ENCODE measurements at places on chromosomes 4 and X.

- no peak for DNase-seq
Measured at GRCh38 chr4:53923921-53924320, 140.5 kb downstream of the CHIC2 start.

DNA sequence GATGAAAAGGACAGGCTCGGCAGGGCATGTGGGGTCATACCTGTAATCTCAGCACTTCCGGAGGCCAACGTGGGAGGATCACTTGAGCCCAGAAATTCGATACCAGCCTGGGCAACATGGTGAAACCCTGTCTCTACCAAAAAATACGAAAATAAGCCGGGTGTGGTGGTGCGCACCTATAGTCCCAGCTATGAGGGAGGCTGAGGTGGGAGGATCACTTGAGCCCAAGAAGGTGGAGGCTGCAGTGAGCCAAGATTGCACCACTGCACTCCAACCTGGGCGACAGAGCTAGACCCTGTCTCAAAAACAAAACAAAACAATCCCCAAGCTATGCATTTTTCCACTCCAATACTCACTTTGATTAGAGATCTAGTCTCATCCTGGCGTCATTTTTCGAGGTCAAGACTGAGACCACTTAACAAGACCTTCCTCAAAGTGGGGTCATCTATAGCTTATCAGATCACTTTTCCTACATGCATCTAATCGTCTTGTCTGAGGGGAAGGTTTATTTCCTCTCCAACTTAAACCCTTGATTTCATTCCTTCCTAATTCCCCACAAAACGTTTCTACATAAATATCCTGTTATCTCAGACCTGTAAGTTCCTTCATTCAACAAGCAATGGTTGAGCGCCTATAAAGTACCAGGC, 1.3 kb downstream of the NKAP start:
- no peak for DNase-seq

DNA sequence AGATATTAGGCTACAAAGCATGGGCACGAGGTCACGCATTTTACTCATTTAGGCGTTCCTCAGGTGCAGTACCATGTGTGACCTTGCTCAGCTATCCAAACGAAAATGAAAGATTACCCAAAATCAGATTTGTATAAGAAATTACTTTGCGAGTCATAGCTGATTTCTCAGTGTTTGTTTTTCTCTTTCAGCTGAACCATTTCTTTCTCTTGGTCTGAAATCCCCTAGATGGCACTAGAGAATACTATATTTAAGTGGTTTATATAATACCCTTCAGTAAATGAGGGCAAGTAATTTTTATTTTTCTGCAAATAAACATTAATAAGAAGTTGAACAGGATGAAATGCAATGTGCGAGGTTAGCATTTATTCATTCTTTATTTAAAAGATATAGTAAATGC, 496.6 kb downstream of the STIM2 start:
- no peak for DNase-seq

- DNase-seq = no peak
Measured at GRCh38 chr4:80685214-80685613, 345.3 kb upstream of the BMP3 start.

DNA sequence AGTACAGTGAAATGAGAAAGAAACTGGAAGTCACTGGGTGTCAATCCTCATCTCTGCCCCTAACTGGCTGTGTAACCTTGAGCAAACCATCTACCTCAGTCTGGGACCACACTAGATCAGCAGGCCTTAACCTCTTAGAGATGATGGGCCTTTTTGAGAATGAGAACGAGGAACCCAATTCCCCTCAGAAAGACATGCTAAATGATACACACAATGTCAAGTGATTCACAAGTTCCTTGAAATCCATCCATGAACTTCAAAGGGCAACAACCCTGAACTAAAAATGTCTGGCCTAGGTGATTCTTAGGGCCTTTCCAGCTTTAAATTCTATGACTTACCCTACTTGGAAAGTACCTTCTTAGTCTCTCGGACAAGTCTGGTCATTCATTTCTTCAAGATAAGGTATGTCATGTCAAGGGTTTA, 47.4 kb downstream of the ACSL4 start:
- no peak for DNase-seq

DNA sequence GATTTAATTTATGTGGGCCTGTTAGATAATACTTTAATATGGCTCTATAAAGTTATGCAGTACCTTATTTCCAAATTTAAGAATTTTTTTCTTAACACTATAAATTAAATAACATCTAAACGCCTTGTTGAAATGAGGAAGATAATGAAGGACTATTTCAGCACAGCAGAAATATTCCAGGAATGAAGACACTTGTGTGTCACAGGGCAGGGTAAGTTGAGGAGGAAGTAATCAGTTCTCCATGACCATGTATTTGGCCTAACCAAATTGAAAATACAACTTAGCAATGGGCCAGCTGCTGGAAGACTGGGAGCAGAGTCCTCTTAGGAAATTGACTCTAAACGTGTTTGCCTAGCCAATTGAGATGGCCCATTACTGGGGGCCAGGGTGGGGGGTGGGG, 16.9 kb downstream of the CXCL3 start:
- no peak for DNase-seq

GRCh38 chr4:130233377-130234047, 1137.6 kb downstream of the C4orf33 start:
- no peak for DNase-seq

DNA sequence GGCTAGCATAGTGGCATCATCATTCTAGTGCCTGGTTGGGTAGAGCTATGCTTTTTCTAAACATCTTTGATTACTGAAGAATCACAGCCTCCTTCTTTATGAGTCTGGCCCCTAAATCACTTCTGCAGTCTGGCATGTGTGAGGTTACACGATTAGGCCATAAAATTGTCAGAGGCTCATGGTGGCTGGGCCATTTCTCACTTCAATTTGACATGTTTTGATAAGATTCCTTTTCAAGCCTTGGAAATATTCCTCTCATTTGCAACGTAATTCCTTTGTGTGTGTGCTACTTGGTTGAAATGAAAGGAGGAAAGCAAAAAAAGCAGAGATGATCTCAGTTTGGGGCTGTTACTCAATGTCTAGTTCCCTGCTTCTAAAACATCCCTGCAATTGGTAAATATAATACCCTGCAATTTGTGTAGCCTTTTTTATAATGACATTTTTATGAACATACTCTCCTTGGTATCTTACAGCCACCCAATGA, 6.2 kb downstream of the CCKAR start:
- no peak for DNase-seq

GRCh38 chr4:12487000-12487399, 997.1 kb downstream of the RAB28 start:
- no peak for DNase-seq

GRCh38 chr4:149838036-149838435, 22.4 kb upstream of the IQCM start:
- no peak for DNase-seq

DNA sequence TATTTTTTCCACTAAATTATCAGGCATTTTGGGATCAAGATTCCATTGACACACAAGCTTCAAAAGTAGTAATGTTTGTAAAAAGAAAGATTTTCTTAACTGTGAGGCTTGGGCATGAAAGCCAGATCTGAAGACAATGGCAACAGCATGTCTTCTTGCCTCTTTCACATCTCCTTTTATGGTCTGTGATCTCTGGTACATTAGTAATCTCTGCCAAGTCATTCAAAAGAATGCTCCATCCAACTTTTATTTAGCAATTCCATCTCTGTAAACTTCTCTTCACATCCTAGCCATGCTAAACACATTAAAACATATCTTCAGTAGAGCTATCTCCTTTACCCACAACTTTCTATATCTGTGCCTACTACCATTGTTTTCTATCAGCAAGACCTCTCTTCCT, 465.4 kb downstream of the FAT4 start:
- no peak for DNase-seq

DNA sequence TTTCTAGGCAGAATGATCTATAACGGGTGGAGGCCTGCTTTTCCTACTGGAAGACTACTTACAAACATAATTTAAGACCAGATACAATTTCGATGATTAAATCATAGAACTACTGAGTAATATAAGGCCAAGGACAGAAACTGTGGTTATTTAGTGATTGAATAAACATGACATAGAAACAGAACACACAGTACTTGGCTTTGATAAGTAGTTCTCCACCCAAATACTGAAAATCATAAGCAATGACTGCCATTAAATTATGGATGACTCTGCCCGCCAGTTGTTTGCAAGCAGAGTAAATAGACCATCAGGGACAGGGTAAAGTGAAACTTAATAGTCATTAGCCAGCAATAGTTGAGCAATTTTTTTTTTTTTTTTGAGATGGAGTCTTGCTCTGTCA, 17.2 kb upstream of the SMIM14 start:
- DNase-seq = no peak

DNA sequence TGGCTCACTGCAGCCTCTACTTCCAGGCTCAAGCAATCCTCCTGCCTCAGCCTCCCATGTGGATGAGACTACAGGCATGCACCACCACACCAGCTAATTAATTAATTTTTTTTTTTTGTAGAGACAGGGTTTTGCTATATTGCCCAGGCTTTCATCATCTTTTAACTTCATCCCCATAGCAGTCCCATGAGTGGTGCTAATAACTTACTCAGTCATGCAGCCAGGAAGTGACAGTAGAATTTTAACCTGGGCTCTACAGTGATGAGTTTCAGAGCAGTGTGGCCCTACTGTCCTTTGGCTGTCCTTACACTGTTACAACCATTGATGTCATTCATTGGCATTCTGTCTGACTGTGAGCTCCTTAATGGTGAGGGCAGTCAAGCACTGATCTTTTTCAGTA, 3.9 kb upstream of the OCIAD2 start:
- DNase-seq = no peak

GRCh38 chr4:108749119-108749518, 13.7 kb downstream of the ETNPPL start:
- no peak for DNase-seq

GRCh38 chr4:158796370-158797140, 27.7 kb downstream of the FNIP2 start:
- no peak for DNase-seq

- DNase-seq = no peak
Measured at GRCh38 chrX:96722781-96723180, 38.1 kb downstream of the DIAPH2 start.

DNA sequence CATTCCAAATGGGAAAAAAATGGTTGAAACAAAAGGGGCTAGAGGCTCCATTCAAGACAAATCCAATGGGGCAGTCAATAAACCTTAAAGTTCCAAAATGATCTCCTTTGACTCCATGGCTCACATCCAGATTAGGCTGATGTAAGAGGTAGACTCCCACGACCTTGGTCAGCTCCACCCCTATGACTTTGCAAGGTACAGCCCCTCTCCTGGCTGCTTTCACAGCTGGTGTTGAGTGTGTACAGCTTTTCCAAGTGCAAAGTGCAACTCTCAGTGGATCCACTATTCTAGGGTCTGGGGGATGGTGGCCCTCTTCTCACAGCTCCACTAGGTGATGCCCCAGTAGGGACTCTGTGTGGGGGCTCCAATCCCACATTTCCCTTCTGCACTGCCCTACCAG, 21.5 kb downstream of the SULT1B1 start:
- no peak for DNase-seq

DNA sequence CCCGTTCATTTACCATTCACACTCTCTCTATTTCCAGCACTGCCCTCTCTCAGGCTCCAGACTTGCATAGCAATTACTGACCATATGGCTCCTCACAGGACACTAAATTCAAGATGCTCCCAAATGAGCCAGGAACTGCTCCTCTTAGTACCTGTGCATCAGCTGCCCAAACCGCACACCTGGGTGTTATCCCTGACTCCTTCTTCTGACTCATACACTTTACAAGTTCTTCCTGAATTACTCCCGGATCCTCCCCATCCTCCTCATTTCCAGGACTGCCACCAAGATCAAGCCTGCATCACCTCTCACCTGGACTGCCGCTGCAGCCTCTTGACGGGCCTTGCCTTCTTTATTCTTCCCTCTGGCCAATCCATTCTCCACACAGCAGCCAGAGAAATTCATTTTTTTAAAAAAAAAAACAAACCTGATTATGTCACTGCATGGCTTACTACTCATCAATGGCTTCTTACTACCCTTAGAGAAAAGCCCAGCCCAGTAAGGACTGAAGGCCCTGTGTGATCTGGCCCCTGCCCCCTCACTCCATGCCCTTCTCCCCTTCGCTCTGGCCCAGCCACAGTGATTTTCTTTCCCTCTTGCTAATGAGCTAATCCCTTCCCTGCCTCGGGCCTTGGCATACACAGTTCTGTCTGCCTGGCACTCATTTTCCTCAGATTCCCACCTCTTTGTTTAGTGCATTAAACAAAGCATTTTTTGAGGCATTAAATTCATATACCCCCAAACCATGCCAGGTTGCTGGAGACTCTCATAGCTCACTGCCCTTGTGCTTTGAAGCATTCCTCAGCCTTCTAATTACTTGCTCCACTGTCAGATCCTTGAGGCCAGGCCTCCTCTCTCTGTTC, 92.0 kb downstream of the PDGFRA start:
- no peak for DNase-seq

DNA sequence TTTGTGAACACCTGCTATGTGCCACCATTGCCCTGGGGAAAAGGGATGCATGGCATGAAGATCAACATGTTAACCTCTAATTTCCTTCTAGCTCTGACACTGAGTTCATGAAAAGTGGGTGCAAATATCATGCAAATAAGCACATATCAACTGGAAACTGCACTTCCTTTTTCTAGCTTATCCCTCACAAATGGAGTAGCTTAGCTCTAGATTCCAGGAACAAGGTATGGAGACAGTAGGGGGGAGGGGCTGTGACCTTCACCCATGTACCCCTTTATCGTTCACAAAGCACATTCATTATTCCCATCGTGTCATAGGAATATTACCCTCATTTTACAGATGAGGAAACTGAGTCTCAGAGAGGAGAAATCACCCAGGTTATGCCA, 37.4 kb downstream of the STARD8 start:
- DNase-seq = no peak

- no peak for DNase-seq
Measured at GRCh38 chr4:6095897-6096296, 77.7 kb upstream of the C4orf50 start.

DNA sequence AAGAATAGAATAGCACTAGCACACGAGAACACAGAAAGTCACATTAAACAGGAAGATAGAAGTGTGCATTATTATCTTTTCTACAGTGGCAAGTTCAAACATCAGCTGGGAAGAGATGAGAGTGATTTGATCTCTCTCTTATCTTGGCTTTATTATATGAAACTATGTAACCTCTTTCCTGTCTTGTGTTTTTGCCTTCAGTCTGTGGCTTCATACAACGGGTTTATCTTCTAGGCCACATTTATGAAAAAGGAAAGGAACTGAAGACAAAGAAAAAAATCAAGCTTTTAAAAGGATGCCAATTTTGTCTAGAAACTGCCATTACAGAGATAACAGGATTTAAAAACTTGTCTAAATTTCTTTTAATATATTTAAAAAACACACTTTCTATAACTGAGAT, 983.6 kb downstream of the RPA4 start:
- DNase-seq = no peak

GRCh38 chrX:150234126-150234525, 129.0 kb upstream of the MAMLD1 start:
- DNase-seq = no peak

- DNase-seq = no peak
Measured at GRCh38 chr4:85509882-85510631, 35.1 kb downstream of the ARHGAP24 start.
